ENCODE measurements at places on chromosomes 7 and 10.

GRCh38 chr10:101066146-101066895 is 4.5 kb downstream of the KAZALD1 start:
- no peak for DNase-seq

DNA sequence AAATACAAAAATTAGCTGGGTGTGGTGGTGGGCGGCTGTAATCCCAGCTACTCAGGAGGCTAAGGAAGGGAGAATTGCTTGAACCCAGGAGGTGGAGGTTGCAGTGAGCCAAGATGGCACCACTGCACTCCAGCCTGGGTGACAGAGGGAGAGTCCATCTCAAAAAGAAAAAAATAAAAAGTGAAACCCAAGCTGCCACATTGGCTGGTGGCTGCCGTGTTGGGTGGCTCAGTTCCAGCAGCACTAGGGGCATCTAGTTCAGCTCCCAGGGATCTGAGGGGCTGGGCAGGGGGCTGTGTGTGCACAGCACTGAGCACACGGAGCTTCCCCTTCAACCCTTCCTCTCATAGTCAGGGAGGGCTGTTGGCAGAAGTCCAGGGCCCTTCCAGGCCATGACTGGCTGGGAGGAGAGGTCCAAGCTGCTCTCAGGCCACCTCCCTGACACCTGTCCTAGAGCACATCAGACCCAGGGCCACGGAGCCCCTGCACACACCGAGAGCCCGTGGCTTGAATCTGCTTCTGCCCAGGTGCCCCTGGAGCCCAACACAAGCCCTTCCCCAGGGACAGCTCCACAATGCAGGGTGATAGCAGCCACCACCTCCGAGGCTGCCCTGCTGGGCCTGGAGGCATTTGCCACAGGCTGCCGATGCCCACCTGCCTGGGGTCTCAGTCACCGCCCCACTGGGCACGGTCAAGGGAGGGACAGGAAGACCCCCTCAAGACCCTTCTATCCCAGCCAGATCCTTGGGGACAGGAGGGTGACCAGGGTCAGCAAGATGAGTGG is 47.3 kb downstream of the YKT6 start:
- DNase-seq = no peak

GRCh38 chr7:47488969-47489342 is 93.0 kb downstream of the TNS3 start:
- no peak for DNase-seq

- no peak for DNase-seq
Observed at GRCh38 chr7:14095233-14095950, 105.9 kb upstream of the ETV1 start.

GRCh38 chr7:127768241-127768640 is 116.2 kb downstream of the SND1 start:
- no peak for DNase-seq

- no peak for DNase-seq
Observed at GRCh38 chr10:986881-987619, 1.2 kb upstream of the GTPBP4 start.

DNA sequence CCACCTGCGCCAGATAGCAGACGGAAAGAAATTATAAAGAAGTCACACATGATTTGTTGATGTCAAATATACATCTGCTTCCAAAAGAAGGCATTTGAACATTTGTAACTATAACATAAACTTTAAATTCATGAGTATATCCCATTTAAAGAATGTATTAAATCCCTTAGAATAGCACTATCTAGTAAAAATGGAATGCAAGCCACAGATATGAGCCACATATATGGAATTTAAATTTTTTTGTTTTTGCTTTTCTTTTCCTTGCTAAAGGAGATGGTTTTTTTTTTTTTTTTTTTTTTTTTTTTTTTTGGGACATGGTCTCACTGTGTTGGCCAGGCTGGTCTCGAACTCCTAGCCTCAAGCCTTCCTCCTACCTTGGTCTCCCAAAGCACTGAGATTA is 730.8 kb downstream of the PHTF2 start:
- DNase-seq = no peak

DNA sequence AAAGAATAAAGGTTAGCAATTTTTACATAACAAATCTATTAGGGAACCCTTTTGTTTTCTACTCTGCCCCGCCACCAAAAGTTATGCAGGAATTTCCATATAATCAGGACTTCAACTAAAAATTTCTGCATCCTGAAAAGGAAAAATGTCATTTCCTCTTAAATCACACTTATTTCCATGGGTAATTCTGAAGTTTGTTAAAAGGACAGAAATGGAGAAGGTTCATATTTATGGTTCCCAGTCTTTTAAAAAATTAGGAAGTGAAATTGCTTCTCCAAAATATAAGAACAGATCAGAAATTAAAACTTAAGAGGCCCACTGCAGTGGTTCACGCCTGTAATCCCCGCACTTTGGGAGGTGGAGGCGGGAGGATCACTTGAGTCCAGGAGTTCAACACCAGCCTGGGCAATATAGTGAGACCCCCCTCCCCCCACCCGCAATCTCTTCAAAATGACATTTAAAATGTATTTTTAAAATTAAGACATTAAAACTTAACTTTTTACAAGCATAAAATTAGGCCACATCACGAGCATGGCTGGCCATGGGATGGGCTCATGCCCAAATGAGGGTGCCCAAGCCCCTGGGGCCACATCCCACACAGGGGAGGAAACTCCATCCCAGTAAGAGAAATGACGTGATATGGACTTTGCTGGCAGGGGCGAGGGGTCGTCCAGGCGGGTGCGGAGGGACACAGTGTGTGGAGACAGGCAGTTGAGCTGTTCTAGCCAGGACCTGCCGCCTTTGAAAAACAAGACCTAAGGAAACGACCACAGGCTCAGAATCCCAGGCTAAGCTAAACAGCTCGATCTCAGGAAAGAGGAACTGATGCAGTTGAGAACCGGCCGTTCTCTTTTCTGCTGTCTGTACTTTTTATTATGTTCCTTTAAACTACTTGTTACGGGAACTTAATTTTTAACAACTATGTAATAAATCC is 51.3 kb upstream of the NFE2L3 start:
- no peak for DNase-seq

- DNase-seq = no peak
Observed at GRCh38 chr7:2736411-2736914, 48.5 kb downstream of the AMZ1 start.

GRCh38 chr7:36281945-36282717 is 107.5 kb upstream of the ANLN start:
- DNase-seq = no peak

DNA sequence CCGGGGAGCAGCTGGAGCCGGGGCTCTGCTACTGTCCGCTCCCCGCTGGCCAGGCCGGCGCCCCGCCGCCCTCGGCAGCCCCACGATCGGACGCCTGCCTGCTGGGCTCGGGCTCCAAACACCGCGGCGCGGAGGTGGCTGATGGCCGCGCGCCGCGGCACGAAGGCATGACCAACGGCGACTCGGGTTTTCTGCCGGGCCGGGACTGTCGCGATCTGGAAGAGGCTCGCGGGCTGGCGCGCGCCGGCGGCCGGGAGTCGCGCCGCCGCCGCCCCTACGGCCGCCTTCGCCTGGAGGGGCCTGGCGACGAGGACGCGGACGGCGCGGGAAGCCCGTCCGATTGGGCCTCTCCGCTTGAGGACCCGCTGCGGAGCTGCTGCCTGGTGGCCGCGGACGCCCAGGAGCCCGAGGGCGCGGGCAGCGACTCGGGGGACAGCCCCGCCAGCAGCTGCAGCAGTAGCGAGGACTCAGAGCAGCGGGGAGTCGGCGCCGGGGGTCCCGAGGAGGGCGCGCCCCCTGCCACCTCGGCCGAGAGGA is 570 bp downstream of the TBC1D12 start:
- no peak for DNase-seq

GRCh38 chr7:55641811-55642210 is 69.5 kb upstream of the VOPP1 start:
- no peak for DNase-seq

DNA sequence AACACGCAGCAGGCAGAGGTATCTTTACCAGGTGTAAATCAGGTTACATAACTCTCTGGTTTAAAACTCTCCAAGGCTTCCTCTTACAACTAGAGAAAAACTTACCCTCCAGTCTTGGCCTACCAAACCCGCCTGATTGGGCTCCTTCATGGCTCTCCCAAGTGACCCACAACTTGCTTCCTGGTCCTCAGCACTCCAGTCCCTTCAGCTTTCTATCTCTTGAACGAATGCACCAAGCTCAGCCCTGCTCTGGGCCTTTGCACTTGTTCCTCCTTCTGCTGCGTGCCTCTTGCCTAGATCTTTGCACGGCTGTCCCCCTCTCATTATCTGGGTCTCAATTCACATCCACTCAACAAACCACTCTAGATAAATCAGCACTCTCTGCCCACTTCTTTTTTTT is 32.7 kb upstream of the DLD start:
- no peak for DNase-seq

- DNase-seq = no peak
Observed at GRCh38 chr7:95263785-95264362, 60.5 kb downstream of the PON1 start.

GRCh38 chr10:128542659-128543058 is 416.4 kb upstream of the MKI67 start:
- no peak for DNase-seq

GRCh38 chr10:47366181-47366631 is 17.9 kb downstream of the ZNF488 start:
- no peak for DNase-seq

DNA sequence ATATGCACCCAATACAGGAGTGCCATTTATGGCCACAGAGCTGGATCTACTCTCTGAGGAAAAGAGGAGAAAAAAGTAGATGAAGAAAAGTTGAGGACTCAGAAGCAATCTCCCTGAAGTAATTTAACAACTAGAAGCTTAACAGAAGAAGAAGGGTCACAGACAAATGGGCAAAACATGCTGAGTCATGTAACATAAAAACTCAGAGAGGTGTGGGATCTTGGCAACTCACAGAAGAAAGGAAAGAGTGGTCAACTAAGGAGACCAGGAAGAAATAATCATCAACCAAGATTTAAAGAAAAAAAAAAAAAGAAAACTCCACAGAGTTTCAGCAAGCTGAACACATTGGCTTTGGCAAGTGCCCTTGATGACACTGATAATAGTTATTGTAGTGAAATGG is 51.8 kb upstream of the BET1 start:
- no peak for DNase-seq

GRCh38 chr7:17300012-17300411 is 1.6 kb downstream of the AHR start:
- no peak for DNase-seq

GRCh38 chr7:41691286-41692190 is 11.4 kb downstream of the INHBA start:
- no peak for DNase-seq

DNA sequence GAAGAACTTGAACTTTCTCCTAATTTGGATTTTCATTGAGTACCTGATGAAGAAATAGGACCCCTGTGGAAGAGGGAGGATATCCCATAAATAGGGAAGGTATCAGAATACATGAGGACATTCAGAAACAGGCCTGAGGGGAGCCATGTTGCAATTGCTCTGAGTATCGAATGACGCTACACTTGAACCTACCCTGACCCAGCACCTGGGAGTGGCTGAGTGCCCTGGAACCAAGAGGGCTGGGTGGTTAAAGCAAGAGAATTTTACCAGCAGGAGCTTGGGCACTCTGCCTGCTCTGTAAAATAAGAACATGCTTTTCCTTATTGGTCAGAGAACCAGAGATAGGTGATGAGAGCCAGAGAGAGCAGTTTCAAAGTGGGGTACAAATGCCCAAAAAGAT is 7.2 kb downstream of the NEUROD6 start:
- DNase-seq = no peak

DNA sequence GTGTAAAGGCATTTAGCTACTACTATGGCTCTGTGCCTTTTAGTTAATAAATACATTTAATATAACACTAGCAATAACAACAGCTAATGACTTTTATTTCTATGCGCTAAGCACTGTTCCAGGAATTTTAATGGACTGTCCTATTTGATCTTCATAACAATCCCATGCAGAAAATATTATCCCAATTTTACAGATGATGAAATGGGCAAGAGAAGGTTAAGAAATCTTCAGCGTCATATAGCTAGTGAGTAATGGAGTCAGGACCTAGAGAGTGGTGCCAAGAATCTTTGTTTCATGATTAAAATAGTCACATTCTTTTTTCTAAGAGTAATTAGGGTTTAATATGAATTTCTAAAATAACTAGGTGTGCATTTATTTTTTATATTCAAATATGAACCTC is 32.4 kb downstream of the ACTA2 start:
- no peak for DNase-seq

DNA sequence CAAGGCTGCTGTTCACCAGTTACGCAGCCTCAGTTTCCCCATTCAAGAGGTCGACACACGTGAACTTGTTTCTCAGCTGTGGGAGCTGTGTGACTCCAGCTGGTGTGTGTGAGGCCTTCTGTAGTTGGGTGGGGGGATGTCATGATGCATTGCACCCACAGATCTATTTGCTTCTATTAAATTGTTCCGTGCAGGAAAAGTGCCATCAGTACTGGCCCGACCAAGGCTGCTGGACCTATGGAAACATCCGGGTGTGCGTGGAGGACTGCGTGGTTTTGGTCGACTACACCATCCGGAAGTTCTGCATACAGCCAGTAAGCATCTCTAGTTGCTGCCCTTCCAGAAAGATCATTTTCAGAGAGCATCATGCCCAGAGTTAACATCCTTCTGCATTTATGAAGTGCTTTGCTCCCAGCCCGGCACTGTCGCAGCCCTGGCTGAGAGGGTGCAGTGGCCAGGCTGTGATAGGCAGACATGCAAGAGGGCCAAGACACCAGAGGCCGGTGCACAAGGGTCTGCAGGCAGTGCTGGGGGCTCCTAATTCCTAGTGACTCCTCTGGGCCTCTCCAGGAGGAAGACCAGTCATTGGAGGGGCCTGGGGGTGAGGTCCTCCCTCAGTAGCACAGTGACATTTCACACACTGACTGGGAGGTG is 60.2 kb downstream of the MKI67 start:
- no peak for DNase-seq

- DNase-seq = no peak
Observed at GRCh38 chr10:128875030-128875744, 591.9 kb upstream of the MGMT start.

GRCh38 chr7:5396999-5397663 is 26.5 kb downstream of the TNRC18 start:
- DNase-seq = peak; percentile 48

- no peak for DNase-seq
Observed at GRCh38 chr7:55022002-55022985, 3.5 kb downstream of the EGFR start.

- no peak for DNase-seq
Observed at GRCh38 chr7:18086165-18087025, 58.7 kb upstream of the PRPS1L1 start.

DNA sequence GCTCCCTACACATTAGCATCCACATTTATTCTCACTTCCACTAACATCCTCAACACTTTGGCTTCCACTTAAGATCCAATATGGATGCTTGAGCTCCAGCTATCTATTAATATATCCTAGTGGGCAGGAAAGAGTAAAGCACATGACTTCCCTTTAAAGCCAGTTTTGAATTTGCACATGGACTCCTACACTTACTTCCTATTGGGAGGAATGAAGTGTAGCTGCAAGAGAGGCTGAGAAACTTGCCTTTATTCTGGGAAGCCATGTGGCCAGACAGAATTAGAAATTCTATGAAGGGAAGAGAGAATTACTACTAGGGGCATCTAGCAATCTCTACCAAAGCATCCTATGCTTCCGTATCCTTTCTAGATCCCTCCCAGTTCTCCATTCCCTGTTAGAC is 3.0 kb upstream of the TSPAN14 start:
- no peak for DNase-seq

- no peak for DNase-seq
Observed at GRCh38 chr10:98139431-98139830, 5.0 kb downstream of the R3HCC1L start.

- no peak for DNase-seq
Observed at GRCh38 chr10:99346247-99346646, 17.1 kb downstream of the CNNM1 start.

GRCh38 chr10:60208676-60209269 is 180.9 kb downstream of the ANK3 start:
- DNase-seq = no peak
